Activated T-cell treated with anti-CD3 and anti-CD28 coated beads, Interleukin-2, amount 50 U/mL, for 24 hours (primary cell): ENCODE measurements at places on chromosomes 16 and 17.

DNA sequence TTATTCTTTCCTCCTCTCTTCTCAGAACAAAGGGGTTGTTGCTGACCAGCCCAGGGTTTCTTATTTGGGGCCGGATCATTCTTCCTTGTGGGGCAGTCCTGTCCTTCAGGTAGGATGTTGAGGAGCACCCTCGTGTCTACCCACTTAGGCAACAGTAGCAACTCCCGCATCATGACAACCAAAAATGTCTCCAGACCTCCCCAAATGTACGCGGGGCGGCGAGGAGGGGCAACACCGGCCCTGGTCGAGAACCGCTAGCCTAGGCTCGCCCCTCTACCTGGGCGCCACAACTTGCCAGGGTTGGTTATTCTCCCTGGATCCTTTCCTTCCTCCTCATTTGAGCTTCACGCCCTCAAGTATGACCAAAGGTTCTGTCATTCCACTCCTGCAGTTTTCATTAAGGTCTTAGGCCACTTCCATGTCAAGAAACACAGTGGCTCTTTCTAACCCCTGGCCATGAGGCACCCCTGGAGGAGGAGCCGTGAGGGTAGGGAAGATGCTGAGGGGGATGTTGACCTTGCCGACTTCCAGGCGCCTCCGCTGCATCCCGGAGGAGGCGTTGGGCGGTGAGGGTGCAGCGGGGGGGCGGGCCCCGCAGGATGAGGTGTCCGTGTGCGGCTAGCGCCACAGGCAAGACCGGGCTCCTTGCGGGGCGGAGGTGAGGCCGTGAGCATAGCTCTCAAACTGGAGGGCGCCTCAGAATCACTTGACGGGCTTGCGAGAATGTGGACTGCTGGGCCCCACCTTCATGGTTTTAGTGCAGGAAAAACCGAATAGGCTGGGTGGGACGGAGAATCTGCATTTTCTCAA, 712 bp upstream of the SPECC1 start:
- no peak for DNase-seq

- no peak for DNase-seq
These were observed 11.8 kb downstream of the MAP2K3 start for GRCh38 chr17:21296097-21297025.

GRCh38 chr17:13931800-13932460, 137.4 kb upstream of the COX10 start:
- no peak for DNase-seq

DNA sequence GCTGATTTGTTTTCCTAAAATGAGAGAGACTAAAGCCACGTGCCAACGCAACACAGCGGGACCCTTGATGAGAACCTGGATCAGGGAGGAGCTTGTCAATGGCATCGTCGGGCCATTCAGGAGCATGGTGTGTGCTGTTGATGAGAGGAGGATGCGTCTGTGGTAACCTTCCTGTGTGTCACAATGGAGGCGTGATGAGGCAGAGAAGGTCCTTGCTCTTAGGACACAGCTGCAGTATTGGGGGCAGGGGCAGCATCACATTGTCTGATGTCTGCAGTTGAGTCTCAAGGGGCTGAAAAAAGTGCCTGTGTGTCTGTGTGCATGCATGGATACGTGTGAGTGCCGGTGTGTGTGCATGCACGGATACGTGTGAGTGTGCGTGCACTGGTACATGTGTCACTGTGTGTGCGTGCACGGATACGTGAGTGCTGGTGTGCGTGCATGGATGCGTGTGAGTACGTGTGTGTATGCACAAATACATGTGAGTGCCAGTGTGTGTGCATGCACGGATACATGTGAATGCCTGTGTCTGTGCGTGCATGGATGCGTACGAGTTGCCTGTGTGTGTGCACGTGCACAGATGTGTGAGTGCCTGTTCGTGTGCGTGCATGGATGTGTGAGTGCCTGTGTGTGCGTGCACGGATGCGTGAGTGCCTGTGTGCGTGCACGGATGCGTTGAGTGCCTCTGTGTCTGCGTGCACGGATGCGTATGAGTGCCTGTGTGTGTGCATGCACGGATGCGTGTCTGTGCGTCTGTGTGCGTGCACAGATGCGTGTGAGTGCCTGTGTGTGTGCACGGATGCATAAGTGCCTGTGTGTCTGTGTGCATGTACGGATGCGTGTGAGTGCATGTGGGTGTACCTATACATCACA, 39.3 kb downstream of the BAIAP2 start:
- DNase-seq = no peak

GRCh38 chr16:24282141-24282540, 26.0 kb downstream of the CACNG3 start:
- DNase-seq = no peak

DNA sequence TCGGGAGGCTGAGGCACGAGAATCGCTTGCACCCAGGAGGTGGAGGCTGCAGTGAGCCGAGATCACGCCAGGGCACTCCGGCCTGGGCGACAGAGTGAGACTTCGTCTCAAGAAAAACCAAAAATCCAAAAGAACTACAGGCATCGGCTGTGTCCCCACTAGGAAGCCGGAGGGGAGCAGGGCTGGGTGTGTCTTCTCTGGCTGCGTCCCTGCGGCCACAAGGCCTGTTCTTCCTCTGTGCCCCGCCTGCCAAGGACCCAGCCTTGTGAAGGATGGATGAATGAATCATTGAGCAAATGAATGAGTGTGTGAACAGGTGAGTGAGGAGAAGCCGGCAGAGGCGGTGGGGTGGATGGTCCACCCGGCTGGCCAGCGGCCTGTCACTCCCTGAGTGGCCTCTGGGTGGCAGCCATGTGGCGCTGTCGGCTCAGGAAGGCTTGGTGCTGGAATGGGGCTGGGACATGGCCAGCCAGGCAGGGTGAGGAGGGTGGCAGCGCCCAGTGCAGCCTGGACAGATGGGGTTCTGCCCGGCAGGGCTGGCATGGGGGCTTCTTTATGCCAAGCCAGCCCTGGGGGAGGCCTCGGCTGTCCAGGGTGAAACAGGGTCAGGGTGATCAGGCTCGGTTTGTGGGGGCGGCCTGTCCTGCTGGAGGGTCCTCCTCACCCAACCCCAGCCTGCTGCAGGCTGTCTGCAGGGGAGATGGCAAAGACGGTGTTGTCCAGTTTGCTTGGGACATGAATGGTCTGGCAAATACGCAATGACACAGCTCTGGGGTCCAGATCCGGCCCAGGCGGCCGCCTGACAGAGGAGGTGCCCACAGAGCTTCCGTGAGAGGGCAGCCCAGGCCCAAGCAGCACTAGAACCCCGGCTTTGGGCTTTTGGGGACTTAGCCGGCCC, 21.7 kb downstream of the SLC25A10 start:
- DNase-seq = peak; percentile 83

- no peak for DNase-seq
These were observed 10.9 kb upstream of the ANKFN1 start for GRCh38 chr17:56142325-56142724.

- DNase-seq = no peak
These were observed 1.8 kb downstream of the GGNBP2 start for GRCh38 chr17:36546418-36547093.

GRCh38 chr17:4204190-4204589, 59.6 kb downstream of the ANKFY1 start:
- DNase-seq = no peak

DNA sequence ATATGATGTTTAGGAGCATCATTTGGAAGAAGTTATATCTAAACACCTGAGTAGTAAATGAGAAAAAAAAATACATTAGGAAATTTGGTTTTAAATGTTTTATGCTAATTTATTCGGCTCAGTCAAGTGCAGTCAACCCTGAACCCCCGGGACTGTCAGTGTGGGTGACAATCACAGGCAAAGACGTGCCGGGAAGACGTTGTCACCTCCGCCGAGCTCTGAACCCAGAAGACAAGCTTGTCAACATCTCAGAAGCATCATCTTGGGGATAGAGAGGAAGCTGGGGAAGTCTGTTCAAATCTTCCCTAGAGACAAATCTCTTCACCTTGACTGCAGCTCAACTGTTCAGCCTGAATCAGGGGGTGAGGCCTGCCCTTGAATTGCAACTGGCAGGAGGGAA, 159.7 kb downstream of the RBFOX3 start:
- DNase-seq = no peak

- DNase-seq = no peak
These were observed 25.0 kb downstream of the SCPEP1 start for GRCh38 chr17:57002904-57003303.

GRCh38 chr17:79080349-79080748, 5.7 kb downstream of the ENGASE start:
- DNase-seq = no peak

DNA sequence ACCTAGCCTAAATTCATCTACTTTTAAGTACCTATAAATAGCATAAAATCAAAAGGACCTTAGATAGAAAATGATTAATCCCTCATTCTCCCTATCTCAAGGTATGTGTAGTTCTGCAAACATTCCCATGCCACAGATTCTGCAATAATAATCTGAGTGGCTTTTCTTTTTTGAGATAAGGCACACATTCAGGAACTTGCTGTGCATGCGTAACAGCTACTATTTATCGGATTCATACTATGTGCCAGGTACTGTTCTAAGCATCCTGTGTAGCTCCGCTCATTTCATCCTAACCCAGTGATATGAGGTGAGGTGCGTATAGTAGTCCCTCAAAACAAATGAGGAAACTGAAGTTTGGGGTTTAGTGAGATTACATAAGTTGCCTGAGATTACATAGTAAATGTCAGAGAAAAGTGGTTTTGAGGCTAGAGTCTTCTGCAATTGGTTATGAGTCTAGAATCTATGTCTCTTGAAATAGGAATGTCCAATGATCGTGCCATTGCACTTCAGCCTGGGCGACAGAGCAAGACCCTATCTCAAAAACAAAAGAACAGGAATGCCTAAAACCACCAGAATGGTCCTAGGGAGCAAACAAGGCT, 2.0 kb upstream of the ZNF263 start:
- no peak for DNase-seq

DNA sequence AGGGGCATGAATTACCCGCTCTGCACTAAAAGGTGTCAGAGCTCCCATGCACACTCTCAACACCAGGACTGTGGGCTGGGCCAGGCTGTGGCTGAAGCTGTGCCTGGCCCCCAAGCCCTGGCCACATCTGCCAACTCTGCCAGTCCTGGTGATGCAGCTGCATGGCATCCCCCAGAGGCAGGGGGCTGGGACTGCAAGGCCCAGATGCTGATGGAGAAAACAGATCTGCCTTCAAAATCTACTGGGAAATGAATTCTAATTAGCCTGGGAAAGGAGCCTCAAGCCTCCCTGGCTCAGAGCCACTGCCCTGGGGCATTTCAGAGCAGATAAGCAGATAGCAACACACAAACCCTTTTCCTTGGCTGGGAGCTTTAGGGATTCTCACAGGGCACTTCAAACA, 3.4 kb downstream of the CHST6 start:
- no peak for DNase-seq

DNA sequence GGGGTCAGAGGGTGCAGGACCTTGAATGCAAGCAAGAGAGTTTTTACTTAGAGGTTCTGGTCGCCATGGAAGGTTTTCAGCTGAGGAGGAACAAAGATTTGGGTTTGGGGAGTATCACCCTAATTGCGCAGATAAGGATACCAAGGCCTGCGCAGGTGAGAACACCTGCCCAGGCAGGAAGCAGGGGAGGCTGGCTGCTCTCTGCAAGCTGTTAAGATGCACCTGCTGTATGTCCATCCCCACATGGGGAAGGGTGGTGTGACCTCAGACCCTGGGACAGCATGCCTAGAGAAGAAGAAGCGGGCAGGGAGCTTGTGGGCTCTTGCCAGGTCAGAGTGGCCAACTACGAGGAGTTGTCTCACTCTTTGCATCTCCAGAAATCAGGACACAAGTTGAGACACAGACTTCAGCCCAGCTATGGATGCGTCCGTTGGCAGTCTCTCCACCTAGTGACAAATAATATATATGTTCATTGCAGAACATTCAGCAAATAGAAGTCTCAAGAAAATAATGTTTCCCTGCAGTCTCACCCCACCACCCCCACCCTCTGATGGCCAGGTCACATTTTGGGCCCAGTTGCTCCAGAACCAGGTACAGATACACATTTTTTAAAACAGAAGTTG, 77.7 kb downstream of the SREBF1 start:
- no peak for DNase-seq

DNA sequence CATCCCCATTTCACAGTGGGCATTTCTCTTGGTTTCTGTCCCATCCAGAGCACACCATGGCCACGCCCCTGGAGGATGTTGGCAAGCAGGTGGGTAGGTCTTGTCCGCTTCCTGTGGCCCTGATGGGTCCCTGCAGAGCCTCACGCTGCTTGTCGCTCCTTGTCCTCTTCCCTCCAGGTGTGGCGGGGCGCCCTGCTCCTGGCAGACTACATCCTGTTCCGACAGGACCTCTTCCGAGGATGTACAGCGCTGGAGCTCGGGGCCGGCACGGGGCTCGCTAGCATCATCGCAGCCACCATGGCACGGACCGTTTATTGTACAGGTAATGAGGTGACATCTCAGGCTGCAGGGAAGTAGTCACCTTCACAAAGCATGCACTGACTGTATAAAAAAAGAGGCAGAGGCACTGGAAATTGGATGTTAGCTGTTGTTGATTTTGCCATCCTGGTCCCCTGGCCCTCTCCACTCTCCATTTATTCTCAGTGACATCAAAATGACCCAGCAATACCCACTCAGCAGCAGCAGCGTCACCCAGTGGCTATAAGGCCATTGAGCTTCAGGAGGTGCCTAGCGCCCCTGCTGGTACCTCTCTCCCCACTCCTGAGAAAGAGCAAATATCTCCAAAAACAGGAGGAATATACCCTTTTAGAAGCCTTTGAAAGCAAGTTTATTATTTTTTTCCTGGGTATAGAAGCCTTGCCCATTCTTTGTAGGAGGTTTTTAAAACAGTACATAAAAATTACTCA, 13.7 kb downstream of the METTL22 start:
- no peak for DNase-seq

GRCh38 chr17:55897301-55897700, 146.4 kb downstream of the PCTP start:
- DNase-seq = no peak
